ENCODE measurements at places on chromosomes 3 and 15. TPM values are rescaled to one million over a fixed set of nuclear protein-coding genes. Genes with fewer than 3 reads are reported as not detected.

The TGM4 gene
- polyA plus RNA-seq = not detected

The SLC22A13 gene
- polyA plus RNA-seq = 2.3 TPM

The PPARG gene
- 22.6 TPM for polyA plus RNA-seq

The FGF12 gene
- 6.1 TPM for polyA plus RNA-seq

The SOX2 gene
- polyA plus RNA-seq = 0.27 TPM

The KNG1 gene
- polyA plus RNA-seq = 109 TPM

The LRTM1 gene
- not detected for polyA plus RNA-seq

The CSTA gene
- 0.64 TPM for polyA plus RNA-seq

GRCh38 chr3:136772709-136773108 lies 20.5 kb upstream of the STAG1 start:
- no peak for DNase-seq

GRCh38 chr3:99686955-99687612 lies 48.7 kb downstream of the COL8A1 start:
- no peak for DNase-seq

DNA sequence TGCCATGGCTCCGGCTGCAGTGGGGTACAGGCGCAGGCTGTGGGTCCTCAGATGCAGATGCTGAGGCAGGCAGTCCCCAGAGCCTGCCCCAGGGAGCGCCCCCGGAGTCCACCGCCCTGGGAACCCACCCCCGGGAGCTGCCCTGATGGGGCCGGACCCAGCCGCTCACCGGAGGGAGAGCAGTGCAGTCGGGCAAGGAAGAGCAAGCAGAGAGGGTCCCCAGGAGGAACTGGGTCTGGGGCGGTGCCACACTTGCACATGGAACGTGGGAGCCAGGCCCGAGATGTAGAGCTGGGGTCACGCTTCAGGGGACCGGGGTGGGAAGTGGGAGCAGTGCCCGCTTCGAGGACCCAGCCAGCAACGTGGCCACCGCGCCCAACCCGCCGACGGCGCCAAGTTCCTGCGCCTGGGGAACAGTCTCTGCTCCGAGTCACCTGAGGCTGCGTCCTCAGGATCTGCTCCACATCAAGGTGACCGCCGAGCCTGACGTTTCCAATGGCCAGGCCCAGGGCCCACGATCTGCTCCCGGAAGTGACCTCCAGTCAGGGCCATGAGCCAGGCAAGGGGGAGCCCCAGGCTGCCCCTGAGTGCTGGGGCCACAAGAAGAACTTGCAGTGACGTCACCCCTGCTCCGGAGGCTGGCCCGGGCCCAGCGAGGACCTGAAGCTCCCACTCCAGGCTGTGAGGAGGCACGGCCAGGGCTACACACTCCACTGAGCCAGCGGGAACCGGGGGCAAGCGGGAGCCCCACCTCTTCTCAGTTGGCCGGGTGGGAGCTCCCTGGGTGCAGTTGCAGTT lies 27.0 kb upstream of the TFG start:
- no peak for DNase-seq

- no peak for DNase-seq
These were observed 171.8 kb downstream of the TMEM108 start for GRCh38 chr3:133209871-133210550.

DNA sequence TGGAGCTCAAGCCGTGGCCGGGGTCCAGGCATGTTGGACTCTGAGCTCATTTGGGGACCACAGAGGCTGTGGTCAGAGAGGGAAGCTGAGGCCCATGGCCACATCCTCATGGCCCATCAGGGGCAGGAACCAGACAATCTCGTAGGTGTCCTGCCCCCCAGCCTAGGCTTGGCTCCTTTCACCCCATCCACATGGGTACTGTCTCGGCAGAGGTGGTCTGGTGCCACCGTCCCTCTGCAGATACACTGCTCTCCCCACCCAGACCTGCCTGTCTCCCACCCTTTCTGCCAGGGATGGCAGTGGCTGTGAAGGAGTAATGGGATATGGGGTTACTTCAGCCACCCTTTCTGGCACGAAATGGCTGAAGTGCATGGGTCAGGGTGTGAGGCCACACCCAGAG lies 7.9 kb downstream of the PRSS50 start:
- no peak for DNase-seq

GRCh38 chr3:186643493-186643892 lies 3.3 kb downstream of the FETUB start:
- DNase-seq = no peak

GRCh38 chr15:63135281-63135680 lies 13.6 kb downstream of the LACTB start:
- no peak for DNase-seq

DNA sequence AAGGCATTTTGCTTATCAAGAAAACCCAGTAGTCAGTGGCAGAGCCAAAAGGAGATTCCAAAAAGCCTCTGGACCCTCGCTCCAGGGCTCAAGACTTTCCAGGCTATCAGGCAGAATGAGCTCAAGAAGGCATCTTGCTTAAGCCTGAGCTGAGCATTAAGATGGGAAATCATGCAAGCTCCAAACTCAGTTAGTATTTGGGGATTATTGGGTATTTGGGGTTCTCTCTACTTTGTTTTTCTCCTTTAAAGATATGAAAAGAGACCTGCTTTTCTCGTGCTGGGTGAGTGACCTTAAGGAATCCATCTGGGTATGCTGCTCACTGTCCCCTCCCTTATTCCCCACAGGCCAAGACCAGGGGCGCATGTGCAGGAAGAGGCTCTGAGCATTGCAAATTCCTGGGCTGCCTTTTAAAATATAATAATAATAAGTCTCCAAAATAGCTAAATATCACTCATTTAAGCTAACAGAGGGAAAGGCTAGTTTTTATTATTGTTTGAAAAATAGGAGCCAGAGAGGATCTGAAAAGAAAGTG lies 75.4 kb upstream of the HACD2 start:
- DNase-seq = no peak

DNA sequence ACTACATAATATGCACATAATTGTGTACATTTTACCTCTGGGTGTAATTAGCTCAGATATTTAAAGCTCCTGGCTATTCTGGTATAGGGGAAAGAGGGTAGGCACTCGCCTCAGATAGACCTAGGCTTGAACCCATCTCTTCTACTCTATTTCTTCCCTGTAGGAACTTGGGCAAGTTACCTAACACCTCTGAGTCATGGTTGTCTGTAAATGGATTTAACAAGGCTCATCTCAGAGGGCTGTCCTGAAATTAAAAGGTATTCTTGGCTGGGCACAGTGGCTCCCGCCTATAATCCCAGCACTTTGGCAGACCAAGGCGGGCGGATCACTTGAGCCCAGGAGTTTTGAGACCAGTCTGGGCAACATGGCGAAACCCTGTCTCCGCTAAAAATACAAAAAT lies 30.7 kb downstream of the NANOGP8 start:
- no peak for DNase-seq

- DNase-seq = no peak
These were observed 3.9 kb upstream of the MUSTN1 start for GRCh38 chr3:52838561-52839267.

DNA sequence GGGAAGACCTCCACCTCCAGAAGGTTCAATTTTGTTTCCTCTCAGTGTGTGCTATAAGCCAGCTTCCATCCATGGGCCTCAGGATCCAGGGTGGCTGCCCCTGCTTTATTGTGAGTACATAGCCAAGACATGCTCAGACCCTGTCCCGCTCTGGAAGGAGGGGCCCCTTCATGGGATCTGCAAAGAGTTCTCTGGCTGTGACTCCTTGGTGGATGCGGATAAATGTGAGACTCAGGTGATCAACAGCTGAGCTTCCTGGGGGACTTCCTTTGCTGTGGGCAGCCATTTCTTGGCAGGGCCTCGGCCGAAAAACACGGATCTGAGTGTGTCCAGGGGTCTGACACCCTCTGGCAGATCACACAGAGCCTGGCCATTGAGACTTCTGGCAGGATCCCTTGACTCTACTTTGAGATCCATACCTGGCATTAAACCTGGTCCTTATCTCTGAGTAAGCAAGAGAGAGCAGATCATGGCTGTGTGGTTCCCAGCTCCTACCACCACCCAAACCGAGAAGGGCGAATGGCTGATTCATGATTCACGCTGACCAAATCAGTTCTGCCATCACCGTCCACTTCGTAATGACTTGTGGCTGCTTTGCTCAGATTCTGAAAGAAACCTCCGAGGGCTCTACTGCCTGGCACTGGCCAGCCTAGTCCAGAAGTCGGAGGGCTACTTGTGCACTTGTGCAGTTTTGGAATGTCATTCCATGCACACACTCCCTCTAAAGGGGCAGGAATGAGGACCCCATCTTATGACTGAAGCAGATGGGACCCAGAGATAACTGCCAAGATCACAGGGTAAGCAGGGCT lies 68.1 kb downstream of the SENP2 start:
- DNase-seq = no peak

DNA sequence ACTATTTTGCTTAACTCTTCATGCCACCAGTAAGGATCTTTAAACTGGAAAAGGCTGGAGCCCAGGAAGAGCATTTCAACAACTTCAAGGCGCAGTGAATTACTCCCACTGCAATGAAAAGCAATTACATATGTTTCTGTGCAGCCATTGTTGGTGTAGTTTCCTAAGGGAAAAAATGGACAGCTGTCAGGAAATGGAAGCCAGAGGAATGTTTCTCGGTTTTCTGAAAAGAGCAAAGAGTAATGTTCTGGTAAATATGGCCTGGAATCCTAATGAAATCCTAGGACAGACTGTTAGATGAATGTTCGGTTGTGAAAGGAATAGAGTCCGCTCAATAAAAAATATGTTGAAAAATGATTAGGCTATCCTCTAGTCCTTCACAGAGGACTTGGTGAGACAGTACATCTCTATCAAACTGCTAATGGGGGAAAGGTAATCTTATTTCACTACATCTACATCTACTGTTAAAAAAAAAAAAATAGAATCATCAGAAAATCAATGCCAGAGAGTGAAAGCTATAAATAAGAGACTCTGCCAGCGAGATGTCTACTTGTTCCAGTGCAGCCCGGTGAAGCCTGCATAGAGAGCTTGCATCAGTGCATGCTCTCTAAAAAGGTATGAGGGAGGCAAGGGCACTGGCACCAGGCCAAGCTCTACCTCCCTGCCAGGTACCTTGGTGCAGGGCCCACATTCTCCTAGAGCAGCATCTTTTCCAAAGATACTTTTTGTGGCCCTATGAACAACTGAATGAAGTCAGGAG lies 68.2 kb upstream of the TJP1 start:
- no peak for DNase-seq

GRCh38 chr3:10683106-10683505 lies 132.9 kb upstream of the SLC6A11 start:
- no peak for DNase-seq

- DNase-seq = no peak
These were observed 96.7 kb upstream of the FHIT start for GRCh38 chr3:61347981-61348380.

GRCh38 chr3:25547103-25547502 lies 117.6 kb downstream of the TOP2B start:
- no peak for DNase-seq

DNA sequence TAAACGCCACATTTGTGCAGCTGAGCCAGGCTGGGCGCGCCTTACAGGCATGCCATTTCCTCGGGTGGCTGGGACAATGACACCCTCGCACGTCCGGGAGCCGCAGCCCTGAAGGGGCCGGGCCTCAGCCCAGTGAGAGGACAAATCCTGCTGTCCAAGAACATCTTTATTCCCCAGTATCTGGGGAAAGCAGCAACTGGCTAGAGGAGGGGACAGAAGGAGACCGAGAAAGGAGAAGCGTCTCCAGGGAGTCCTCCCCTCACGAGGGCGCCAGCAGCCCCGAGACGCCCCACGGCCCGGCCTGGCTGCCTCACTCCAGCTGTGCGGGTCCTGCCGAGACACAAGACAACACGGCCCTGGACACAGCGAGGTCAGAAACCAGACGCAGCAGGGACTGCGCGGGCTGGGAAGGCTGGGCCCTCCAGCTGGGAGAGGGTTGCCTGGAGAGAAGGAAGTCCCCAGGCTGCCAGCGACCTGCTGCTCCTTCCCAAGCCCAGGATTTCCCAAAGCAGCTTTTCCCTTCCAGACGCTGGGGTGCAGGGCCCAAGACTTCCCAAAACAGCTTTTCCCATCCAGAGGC lies 130.2 kb downstream of the CHSY1 start:
- DNase-seq = peak; percentile 53

GRCh38 chr3:189166321-189166720 lies 5.5 kb upstream of the TPRG1 start:
- no peak for DNase-seq

- no peak for DNase-seq
These were observed 14.2 kb downstream of the RAB8B start for GRCh38 chr15:63203451-63204090.

- no peak for DNase-seq
These were observed 656.3 kb upstream of the TGFBR2 start for GRCh38 chr3:29949940-29950616.

Data from left renal cortex interstitium (tissue), 4 donors.